ENCODE measurements at places on chromosomes 5 and 9.

DNA sequence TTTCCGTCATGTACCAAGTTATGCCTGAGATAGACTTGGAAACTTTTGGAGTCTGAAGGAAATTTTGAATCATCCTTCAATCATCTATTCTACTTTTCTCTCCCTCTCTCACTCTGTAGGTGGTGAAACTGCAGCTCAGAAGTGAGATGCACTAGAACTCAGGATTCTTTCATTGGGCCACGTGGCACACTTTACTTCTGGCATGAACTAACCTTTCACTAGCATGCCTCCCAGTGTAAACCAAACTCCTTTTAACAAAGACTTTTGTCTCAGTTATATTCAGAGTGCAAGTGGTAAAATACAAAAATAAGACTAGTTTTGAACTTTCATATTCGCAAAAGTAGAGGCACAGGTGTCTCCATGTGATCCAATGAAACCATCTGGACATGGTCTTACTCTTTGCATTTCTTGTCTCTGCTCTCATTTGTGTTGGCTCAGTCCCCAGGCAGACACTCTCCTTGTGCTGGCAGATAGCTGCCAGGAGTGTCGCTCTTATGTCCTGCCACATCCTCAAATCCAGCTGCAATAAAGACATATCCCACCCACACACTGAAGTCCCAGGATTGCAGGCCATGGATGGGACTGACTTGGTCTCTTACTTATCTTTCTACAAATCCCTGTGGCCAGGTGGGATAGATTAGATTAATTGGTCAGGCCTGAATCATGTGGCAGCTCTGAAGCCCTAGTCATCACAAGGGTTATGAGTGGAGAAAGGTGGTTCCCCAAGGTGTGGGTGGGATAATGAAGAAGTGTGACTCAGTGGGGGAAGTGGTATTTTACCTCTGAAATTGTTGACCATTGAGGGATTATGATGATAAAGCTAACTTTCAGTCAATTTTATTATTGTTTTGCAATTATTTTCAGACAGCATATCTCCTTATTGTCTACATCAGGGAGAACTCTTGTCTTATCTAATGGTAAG is 267.5 kb downstream of the GABRB2 start:
- no peak for DNase-seq

- no peak for DNase-seq
Observed at GRCh38 chr9:4812858-4813257, 20.1 kb downstream of the RCL1 start.

DNA sequence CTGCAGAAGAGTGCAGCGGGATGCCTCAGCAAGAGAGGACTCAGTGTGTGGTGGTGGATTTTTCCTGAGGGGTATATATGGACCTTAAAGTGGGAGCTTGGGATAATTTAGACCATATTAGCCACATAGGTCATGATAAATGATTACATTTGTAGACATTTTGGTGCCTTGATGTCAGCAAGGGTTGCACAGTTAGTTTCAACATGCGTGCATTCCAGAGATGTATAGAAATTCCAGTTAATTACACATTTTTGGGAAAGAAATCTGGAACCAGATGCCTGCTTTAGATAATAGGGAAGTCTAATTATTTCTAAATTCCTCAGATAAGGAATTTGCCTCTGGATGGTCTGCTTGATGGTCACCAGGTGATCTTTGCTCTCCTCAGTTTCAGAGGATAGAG is 440.6 kb upstream of the PAPPA start:
- DNase-seq, result no peak

DNA sequence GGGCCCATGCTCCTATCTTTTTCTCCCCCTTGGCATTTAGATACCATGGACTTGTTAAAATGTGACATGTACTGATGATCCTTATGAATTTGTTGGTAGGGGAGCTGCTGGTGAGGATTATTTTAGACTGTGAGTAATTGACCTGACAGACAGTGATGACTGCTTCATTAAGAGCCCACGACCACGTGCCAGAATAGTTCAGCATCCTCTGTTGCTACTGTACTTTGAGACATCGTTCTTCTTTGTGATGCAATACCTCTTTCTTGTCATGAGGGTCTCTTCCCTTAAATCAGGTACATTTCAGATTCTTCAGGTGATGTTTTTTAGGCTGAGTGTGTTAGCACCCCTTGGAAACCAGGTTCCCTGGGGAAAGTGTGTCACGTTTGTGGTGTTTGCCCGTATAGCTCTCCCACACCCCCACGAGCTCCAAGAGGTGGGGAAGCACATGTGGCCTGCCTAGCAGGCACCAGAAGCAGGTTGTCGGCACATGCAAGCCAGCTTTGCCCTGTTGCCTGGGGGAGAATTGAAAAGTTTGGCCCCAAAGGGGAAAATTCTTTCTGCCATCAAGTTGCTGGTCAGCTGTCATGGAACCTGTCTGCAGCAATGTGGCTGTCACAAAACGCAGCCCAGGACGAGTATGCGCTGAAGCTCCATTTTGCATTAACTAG is 25.1 kb downstream of the QRFP start:
- DNase-seq, result no peak

All from stimulated activated CD4-positive, alpha-beta T cell treated with anti-CD3 and anti-CD28 coated beads, Interleukin-4, amount 100 ng/mL, for 1 hour (primary cell).